ENCODE measurements at places on chromosomes 3 and 15.

DNA sequence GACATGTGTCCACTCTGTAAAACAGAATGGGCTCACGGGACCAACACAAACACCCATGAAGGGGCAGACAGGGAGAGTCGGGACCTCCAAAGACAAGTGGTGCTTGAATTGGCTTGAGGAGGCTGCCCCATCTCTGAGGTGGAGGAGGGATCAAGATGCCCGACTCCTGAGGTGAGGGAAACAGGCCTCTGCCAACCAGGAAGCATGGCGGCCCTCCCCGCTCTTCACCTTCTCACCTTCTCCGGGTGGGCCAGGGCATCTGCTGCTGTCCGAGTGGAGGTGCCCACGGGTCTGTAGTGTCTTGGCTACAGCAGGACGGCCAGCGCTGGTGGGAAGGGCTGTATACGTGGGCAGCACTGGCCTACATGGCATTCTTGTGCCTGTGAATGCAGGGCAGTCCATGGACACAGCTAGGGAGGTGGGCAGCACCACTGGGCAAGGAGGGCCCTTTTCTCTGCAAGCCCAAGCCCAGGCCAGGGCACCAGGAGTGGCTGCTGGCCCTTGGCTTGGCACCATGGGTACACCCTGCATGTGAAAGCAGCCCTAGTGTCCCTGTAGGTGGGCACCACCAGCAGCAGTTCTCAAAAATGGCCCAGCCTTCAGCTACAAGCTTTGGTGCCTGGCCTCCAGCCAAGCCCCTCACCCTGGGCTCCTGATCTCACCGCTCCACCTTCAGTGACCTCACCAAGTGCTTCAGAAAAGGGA is 79.4 kb downstream of the SNRK start:
- no peak for DNase-seq

DNA sequence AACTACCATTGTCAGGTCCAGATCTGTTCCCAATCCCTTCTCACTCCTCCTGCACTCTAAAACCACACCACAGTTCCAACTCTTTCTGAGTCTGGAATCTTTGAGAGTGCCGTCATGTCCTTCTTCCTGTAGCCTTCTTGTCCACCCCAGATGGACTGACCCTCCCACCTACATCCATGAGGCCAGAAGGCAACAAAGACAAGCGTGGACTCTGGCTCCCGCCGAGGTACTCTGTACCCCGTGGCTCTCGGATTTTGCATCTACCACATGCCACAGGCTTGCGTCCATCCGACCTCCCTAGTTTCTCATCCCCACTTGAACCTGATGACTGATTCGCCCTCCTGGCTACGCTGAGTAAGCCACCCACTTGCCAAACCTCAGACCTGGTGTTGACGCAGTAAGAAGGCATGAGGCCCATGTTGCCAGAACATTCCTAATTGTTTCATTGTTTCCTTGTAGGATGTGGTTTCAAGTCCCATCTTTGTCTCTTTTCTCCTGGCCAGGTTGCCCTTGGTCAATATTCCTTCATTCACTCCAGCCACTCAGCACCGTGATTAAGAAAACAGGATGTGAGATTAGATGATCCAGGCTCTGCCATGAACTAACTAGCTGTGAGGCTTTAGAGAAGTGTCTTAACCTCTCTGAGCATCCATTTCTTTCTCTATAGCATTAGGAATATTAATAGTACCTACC is 1.1 kb upstream of the ZBTB38 start:
- no peak for DNase-seq

- DNase-seq = no peak
Measured at GRCh38 chr3:14145236-14145635, 20.4 kb downstream of the TMEM43 start.

DNA sequence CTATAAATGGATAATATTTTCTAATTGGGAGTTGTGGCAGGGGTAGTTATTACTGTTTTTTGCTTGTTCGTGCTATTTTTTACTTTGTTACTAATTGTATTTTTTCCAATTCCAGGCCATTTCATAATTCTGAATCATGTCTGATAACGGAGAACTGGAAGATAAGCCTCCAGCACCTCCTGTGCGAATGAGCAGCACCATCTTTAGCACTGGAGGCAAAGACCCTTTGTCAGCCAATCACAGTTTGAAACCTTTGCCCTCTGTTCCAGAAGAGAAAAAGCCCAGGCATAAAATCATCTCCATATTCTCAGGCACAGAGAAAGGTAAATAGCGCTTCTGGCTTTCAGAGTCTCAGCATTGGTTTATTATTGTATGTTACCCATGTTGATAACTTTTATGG is 42.9 kb downstream of the PAK2 start:
- DNase-seq = no peak

DNA sequence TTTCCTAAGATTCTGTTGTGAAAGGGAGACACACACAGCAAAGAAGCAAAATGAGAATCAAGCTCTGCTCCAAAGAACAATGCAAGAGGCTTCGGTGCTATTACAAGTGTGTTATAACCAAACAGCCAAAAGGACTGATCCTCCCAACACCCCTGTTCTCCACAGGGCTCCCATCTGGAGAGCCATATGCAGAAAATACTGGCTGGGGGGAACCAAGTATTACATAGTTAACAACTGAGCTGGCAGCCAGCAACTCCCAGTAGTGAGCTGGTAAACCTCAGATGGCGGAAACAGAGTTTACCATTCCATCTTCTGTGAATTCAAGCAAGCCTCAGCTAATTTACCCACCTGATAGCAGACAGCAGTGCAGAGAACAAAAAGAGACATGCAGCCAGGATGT is 156.4 kb downstream of the NTRK3 start:
- DNase-seq = no peak

DNA sequence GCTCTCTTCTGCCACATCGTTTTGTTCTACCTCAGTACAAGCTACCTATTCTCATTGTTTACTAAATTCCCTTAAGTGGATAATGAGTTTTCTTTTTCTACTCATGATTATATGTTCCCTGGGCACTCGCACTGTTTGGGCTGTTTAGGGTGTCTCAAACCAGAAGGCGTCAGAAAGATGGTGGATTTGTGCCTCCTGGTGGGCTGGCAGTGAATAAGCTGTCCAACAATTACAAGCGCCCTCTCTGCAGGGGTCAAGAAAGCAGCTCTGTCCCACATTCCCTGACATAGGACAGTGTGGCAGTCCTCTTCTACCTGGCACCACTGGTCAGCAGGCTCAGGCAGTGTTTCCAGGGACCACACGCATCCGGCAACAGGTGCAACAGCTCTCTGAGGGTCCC is 173.4 kb upstream of the PPP2R3A start:
- no peak for DNase-seq

- no peak for DNase-seq
Measured at GRCh38 chr3:62101488-62101887, 271.9 kb downstream of the FEZF2 start.

- no peak for DNase-seq
Measured at GRCh38 chr15:69724333-69724732, 271.7 kb downstream of the RPLP1 start.

All from LNCaP clone FGC (cell line).